ENCODE measurements at places on chromosomes 7 and 10. TPM values are rescaled to one million over a fixed set of nuclear protein-coding genes. Genes with fewer than 3 reads are reported as not detected.

DNA sequence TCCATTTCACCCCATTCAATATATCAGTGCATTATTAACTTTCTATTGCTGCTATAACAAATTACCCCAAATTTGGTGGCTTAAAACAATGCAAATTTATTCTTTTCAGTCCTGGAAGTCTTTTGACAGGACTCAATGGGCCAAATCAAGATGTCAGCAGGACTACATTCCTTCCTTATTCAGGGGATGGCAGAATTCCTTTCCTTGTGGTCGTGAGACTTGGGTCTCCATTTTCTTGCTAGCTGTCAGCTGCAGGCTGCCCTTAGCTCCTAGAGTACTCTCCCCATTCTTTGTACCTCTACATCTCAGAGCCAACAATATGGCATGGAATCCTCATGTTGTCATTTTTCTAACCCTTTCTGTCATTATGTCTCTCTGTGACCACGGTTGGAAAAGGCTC is 310.6 kb downstream of the HDAC9 start:
- no peak overlapping the region for H3K27ac ChIP-seq
- H3K36me3 ChIP-seq = no peaks in the 10 kb centered on the region
- no peaks in the 10 kb centered on the region for H3K27me3 ChIP-seq
- no peak overlapping the region for H3K4me3 ChIP-seq
- DNase-seq = no peak

- no peak overlapping the region for H3K4me3 ChIP-seq
- H3K36me3 ChIP-seq = no peaks in the 10 kb centered on the region
- no peaks in the 10 kb centered on the region for H3K27me3 ChIP-seq
- no peak for DNase-seq
- peaks cover 14% of the 10 kb centered on the region for H3K4me1 ChIP-seq
These were observed 5.8 kb upstream of the SEC61G start for GRCh38 chr7:54764861-54765260.

- no peak overlapping the region for H3K27ac ChIP-seq
- H3K27me3 ChIP-seq = no peaks in the 10 kb centered on the region
- no peaks in the 10 kb centered on the region for H3K36me3 ChIP-seq
- no peak for DNase-seq
- H3K4me1 ChIP-seq = no peaks in the 10 kb centered on the region
- H3K4me3 ChIP-seq = no peak overlapping the region
These were observed 1080.1 kb upstream of the SORCS1 start for GRCh38 chr10:108244443-108245228.

Gene SCART1
- 4.8 TPM for total RNA-seq

Gene FAM25C
- total RNA-seq = not detected

DNA sequence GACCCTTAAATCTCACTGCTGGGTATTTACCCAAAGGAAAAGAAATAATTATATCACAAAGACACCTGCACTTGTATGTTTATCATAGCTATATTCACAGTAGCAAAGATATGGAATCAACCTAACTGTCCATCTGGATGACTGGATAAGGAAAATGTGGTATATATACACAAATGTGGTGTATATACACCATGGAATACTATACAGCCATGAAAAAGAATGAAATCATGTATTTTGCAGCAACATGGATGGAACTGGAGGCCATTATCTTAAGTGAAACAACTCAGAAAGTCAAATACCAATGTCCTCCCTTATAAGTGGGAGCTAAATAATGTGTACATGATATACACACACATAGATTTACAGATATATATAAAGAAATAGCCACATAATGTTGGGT is 168.2 kb downstream of the SH2D4B start:
- no peaks in the 10 kb centered on the region for H3K4me1 ChIP-seq
- H3K36me3 ChIP-seq = no peaks in the 10 kb centered on the region
- peaks cover 4% of the 10 kb centered on the region for H3K27me3 ChIP-seq
- no peak overlapping the region for H3K4me3 ChIP-seq
- no peak overlapping the region for H3K27ac ChIP-seq
- no peak for DNase-seq

GRCh38 chr7:53336105-53336668 is 300.8 kb downstream of the POM121L12 start:
- H3K36me3 ChIP-seq = no peaks in the 10 kb centered on the region
- no peak for DNase-seq
- no peak overlapping the region for H3K27ac ChIP-seq
- no peak overlapping the region for H3K4me3 ChIP-seq

GRCh38 chr10:123103944-123104343 is 31.8 kb upstream of the HMX3 start:
- H3K4me3 ChIP-seq = no peak overlapping the region
- H3K36me3 ChIP-seq = no peaks in the 10 kb centered on the region

- no peaks in the 10 kb centered on the region for H3K36me3 ChIP-seq
- peaks cover 9% of the 10 kb centered on the region for H3K4me1 ChIP-seq
- DNase-seq = no peak
- no peaks in the 10 kb centered on the region for H3K27me3 ChIP-seq
These were observed 39.6 kb upstream of the DNAJB6 start for GRCh38 chr7:157297185-157297584.

Gene CALHM3
- total RNA-seq = not detected

Gene ESYT2
- total RNA-seq = 146 TPM

Gene MAT1A
- not detected for total RNA-seq

DNA sequence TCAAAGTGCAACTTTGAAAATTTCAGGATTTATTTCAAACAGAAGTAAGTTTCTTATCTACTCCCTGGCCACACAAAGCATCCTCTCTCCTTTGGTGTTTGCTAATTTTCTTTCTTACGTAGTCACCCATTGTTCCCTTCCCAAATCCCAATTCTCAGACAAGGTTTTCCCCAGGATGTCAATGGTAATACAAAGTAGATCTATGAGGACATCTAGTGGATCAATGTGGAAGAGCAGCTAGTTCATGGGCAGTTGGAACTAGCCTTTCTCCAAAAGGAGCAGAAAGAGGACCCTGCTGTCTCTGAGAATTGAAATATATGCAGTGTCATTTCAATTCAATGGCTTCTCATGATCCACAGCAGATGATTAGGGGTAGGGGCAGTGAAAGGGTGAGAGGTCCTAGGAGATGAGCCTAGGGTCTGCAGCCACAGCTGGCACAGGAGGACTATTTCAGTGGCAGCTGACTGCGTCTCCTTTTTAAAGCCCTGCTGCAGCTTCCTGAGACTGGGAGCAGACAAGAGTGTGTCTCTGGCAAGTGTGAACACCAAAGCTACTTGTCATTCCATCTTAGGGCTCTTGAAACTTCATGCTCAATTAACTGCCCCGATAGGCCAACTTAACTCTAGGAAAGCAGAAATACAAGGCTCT is 632.6 kb downstream of the KCNMA1 start:
- H3K4me1 ChIP-seq = peaks cover 66% of the 10 kb centered on the region
- peaks cover 7% of the 10 kb centered on the region for H3K36me3 ChIP-seq
- no peak overlapping the region for H3K27ac ChIP-seq
- no peaks in the 10 kb centered on the region for H3K27me3 ChIP-seq
- H3K4me3 ChIP-seq = no peak overlapping the region

GRCh38 chr10:70131560-70131937 is 1.1 kb downstream of the AIFM2 start:
- H3K4me3 ChIP-seq = peak overlapping the region; percentile 84
- peak overlapping the region; percentile 93 for H3K27ac ChIP-seq
- no peaks in the 10 kb centered on the region for H3K27me3 ChIP-seq
- H3K4me1 ChIP-seq = peaks cover 31% of the 10 kb centered on the region

Gene FAS
- 8.8 TPM for total RNA-seq

Gene HOXA11
- total RNA-seq = not detected

Gene ITIH5
- total RNA-seq = 0.39 TPM

- peaks cover 5% of the 10 kb centered on the region for H3K36me3 ChIP-seq
- DNase-seq = no peak
- H3K27me3 ChIP-seq = no peaks in the 10 kb centered on the region
- peaks cover 2% of the 10 kb centered on the region for H3K4me1 ChIP-seq
- no peak overlapping the region for H3K4me3 ChIP-seq
- no peak overlapping the region for H3K27ac ChIP-seq
These were observed 583.5 kb downstream of the PARD3 start for GRCh38 chr10:34231441-34232180.

Data from osteocyte (in vitro differentiated cells).